ENCODE measurements at places on chromosomes 13 and 19.

DNA sequence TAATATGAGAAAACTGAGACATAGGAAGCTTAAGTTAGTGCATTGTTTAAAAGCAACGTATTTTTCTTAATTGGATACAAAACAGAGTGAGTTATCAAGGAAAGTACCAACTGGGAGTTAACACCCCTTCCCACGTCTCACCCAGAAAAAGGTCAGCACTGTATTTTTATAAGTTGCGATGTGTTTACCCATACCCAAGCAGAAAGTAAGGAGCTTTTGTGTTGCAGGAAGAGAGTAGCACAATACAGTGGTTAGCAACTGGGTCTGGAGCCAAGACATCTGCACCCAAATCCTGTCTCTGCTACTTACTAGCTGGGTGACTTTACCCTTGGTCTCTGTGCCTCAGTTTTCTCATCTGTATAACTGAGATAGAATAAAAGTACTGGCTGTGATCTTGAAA lies 34.3 kb downstream of the FAM216B start:
- no peak for DNase-seq

DNA sequence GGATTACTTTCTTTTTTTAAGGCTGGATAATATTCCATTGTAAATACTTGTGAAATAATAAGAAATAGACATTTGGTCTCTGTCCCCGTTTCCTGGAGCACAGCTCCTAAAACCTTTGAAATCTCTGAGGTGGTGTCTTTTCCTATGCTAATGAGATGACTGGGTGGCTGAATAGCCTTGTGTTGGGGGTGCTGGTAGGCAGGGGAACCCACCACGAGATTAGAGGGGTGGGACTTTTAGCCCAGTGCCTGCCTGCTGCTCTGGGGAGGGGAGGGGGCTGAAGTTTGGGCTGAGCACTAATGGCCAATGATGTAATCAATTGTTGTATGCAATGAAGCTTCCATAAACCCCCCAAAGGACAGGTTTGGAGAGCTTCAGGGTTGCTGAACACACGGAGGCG lies 175.7 kb downstream of the FGF9 start:
- no peak for DNase-seq

DNA sequence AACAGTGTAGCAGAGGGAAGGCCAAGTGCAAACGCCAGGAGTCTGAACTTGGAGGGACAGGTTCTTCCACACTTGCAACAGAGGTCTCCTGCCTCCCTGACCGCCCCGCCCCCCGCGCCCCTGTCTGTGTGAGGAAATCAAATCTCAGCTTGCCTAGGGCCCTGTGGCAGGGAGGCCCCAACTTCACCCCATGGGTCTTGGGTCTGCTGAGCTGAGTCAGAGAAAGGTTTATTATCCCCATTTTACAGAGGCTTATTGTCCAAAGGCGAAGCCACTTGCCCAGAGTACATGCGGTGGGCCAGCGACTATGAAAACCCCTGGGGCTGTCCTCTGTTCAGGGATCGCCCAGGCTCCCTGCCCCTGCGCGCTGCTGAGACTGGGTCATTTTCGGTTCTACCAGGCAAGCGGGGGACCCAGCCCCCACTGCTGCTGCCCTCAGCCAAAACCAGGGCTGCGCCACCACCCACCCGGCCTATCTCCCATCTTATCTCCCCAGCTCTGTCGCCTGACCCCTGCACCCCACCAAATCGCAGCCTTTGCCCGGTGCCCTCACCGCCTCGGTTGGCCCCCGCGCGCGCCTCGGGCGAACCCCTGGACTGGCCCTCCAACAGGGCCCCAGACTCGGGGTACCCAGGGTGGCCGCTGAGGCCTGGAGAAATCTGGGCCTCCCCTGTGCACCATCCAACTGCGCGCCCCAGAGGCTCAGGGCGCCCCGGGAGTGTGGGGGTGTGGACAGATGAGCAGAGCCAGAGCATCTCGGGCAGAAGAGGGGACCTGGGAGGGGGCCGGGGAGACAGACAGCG lies 850 bp upstream of the CERS4 start:
- no peak for DNase-seq

DNA sequence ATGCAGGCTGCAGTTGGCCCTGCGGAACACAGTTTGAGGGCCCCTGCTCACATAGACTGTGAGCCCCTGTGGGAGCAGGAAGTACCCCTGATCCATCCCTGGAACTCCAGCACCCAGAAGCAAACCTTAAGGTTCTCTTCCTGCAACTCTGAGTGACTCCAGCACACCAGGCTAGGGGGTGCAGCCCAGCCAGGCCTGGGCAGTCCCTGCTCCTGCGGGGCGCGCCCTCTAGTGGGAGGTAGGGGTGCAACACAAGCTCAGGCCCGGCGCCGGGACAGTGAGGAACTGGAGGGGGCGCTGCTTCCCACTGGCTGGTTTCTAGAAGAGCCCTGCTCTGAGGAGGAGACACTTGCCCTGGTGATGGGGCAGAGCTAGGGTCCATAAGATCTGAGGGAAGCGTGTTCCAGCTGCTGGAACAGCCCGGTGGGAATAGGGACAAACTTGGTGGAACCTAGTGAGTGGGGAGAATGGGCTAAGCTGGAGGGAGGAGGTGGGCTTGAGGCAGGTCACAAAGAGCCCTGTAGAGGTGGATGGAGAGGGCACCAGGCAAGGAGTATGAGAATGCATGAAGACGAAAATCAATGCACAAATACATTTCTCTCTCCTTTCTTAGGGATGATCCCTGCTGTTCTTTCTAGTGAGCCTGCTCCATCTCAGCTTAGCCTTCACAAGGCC lies 5.0 kb downstream of the ZSCAN5A start:
- peak; percentile 60 for DNase-seq

- DNase-seq, result no peak
Measured at GRCh38 chr13:40963927-40964326, 55.2 kb downstream of the ELF1 start.

Measured in activated naive CD8-positive, alpha-beta T cell treated with anti-CD3 and anti-CD28 coated beads for 36 hours (primary cell).